ENCODE measurements at places on chromosomes 1 and 21.

GRCh38 chr1:50110151-50110550 is 1.4 kb downstream of the ELAVL4 start:
- DNase-seq: no peak

GRCh38 chr1:223102797-223103533 is 40.1 kb downstream of the TLR5 start:
- DNase-seq: no peak

DNA sequence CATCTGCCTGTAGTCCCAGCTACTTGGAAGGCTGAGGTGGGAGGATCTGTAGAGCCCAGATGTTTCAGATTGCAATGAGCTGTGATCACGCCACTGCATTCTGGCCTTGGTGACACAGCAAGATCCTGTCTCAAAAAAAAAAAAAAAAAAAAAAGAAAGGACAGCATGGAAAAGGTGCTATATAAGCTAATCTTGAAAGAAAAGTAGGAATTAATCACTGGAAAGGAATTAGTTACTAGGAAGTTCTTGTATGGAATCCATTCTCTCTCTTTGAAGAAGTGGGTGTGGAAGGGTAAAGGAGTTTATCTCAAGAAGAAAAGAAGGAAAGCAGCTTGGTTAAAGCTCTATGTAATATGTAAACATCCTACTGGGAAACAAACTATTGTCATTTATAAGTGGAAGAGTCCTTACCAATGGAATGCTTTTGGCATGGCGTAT is 339.2 kb downstream of the DPYD start:
- peak; percentile 55 for DNase-seq

DNA sequence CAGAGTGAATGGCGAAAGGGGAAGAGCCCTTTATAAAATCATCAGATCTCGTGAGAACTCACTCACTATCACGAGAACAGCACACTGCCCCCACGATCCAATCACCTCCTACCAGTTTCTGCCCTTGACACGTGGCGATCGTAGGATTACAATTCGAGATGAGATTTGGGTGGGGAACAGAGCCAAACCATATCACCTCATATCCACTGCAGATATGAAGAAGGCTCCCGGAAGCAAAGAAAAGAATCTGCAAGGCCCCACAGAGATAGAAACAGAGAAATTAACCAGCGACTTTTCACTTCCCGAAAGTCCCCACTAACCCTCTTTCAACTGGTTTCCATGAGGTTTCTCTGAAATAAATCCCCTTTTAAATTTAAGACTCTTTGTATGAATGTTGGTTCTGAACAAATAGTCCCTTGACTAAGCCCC is 86.2 kb upstream of the IRF2BP2 start:
- DNase-seq: no peak

GRCh38 chr1:119920104-119920968 is 24.0 kb upstream of the ADAM30 start:
- no peak for DNase-seq

- no peak for DNase-seq
These were observed 25.3 kb downstream of the KNCN start for GRCh38 chr1:46526013-46526690.

- peak; percentile 24 for DNase-seq
These were observed 76.2 kb downstream of the EIF4G3 start for GRCh38 chr1:21100481-21100921.

DNA sequence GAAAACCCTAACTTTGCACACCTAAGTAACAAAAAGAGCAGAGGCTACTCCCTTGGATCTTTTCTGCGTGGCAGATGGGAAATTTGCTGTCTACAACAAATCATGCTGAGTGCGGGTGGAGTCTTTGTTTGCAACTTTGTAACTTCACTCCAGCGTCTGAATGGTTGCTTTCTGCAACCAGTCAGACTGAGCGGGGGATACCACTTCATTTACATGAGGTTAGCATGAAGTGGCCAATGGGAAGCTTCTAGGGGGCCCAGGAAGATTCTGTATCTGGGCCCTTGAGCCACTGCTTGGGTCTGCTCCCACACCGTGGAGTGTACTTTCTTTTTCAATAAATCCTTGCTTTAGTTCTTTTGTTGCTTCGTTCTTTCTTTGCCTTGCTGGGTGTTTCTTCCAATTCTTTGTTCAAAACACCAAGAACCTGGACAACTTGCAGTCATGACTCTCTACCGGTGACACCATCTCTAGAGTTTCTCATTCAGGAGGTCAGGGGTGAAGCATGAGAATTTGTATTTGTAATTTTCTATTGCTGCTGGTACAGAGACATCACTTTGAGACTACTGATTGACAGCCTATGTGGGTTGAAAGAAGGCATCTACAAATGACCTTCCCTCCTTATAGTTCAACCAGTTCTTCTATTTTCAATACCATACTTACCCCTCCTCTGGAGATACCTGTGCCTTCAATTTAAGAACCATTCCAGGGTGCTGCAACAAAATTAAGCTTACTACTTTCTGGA is 55.8 kb upstream of the RC3H1 start:
- peak; percentile 6 for DNase-seq

GRCh38 chr1:234186037-234186688 is 187.1 kb upstream of the COA6 start:
- DNase-seq: no peak

DNA sequence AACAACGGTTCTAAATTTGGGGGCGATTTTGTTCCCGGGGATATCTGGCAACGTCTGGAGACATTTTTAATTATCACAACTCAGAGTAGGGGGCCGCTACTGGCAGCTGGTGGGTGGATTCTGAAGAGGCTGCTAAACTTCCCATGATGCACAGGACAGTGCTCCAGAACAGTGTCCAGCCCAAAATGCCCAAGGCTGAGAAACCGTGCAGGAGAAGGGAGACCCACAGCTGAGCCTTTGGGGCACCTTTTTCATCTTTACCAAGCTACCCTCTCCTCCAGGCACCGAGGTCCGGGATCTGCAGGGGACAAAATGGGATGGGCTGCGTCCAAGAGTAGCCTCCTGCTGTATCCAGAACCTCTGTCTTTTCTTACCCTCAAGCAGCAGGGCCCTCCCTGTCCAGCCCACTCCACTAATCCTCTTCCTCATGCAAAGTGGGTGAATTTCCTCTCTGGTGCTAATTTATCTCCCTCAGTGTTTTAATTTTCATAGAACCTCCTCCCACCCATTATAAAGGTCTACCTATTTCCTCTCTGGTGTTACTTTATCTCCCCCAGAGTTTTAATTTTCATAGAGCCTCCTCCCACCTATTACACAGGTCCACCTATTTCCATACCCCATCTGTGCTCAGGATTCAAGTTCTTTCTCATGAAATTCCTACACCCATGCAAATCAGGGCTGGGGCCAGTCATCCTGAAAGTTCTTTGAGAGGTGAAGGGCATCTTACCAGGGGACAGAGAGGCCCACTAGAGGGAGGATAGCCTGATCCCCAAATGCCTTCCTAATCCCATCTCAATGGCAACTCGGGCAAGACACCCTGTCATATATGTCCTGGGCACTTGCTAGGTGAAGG is 42.7 kb downstream of the CSMD2 start:
- DNase-seq: no peak

DNA sequence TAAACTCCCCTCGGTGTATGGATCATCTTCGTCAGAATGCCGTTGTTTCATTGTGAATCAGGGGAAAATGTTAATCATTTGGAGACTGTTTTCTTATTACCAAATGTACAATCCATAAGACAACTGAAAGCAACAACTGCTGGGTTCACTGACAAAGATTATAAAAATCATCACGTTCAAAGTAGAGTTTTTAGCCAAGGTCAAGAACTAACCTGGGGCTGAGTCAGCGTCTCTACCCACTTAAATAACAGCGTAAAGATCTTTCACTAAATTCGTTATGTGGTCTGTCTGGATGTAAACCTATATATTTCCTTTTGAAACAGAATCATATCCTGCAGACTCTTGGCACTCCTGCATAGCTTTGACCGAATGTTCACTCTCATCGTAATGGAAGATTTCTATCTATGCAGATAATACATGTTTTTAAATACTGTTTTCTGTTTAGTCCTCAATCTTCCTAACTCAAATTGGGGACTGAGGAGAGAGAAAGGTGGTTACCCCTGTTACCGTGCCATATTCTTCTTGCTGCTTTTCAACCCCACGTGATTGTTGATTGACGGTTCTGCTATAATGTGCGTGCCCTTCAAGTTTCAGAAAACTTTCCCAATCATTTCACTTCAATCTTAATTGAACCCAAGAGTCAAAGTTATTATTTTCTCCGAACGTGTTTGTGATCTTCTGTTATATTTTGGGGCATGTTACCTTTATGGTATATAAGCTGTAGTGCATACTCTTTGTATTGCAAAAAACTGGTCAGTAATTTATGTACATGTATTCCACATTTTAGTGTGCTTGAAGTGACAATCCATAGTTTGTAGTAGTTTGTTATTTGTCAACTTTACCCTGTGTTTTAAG is 15.6 kb upstream of the NCMAP start:
- DNase-seq: no peak

DNA sequence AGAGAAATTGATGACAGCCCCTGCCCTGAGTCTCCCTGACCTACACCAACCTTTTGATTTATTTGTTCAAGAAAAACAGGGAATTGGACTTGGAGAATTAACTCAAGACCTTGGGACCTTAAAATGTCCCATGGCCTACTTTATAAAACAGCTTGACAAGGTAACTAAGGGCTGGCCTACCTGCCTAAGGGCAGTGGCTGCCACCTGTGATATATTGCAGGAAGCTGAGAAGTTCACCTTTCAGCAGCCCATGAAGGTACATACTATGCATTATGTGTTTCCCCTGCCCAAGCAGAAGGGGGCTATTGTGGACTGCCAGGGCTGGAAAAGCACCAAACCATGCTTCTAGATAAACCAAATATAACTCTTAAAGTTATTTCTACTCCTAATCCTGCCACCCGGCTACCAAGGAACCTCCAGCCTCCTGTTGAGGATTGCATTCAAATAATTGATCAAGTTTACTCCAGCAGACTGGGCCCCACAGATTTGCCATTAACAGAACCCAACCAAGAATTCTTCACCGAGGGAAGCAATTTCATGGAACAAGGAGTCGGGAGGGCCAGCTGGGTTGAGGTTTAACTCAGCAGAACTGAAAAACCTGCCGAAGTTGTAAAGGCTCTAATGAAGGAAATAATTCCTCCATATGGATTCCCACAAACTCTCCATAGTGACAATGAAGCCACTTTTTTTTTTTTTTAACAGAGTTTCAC is 28.2 kb downstream of the LACTBL1 start:
- no peak for DNase-seq

GRCh38 chr1:156026588-156026987 is 5.8 kb upstream of the SSR2 start:
- DNase-seq: peak; percentile 4

GRCh38 chr1:1760715-1761114 is 17.6 kb downstream of the NADK start:
- DNase-seq: no peak

DNA sequence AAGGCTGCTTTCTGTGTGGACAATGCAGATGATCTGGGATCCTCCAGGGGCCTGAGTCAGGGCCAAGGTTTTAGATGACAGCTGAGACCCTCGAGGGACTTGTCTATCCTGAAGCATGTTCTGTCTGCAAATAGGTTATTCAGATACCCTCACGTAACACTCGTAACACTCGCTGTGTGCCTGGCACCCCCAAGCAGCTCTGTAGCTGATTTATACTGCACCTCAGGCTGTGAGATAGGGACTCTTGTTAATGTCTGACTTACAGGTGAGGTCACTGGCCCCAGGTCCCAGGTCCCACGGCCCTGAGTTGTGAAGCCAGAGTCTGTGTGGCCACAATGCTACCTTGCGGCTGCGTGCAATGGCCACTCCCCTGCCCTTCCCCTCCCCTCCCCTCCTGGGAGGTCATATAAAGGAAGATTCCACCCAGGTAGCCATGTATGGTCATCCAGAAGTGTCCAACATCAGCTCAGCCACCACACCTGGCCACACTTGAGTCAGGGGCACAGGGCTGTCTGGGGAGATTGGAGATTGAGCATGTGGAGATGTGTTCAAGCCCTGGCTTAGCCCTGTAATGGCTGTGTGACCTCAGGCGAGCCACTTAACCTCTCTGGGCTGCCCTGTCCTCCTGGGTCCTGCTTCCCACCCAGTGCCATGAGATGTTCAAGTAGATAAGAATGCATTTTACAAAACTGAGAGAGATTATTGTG is 687.7 kb downstream of the MATN1 start:
- DNase-seq: no peak

- DNase-seq: no peak
These were observed 1.1 kb downstream of the CRABP2 start for GRCh38 chr1:156704166-156704711.

DNA sequence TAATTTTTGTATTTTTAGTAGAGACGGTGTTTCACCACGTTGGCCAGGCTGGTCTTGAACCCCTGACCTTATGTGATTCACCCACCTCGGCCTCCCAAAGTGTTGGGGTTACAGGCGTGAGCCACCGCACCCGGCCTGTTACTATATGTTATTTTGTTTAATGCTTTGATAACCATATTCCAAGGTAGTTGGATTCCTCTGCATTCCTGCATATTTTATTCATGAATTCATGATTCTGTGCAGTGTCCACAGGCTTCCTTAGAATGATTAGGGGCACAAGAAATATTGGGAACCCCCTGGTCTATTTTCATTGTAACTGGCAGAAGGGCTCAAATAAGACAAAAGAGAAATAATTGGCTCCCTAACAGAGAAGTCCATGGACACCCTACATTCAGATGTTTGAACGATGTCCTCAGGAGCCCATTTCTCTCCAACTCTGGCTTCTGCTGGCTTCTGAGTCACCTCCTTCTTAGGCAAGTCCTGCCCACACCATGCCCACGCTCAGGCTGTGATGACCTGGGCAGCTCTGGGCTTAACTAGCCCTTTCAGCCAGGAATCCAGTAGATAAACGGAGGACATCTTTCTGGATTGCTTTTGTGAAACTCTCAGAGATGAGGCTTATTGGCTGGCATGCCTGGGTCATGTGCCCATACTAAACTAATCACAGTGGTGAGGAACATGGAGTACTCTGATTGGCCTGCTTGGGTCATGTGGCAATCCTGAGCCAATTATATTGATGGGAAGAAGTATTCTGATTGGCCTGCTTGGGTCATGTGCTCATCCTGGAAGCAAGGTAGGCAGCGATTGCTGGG is 32.6 kb downstream of the TNFRSF8 start:
- DNase-seq: no peak

DNA sequence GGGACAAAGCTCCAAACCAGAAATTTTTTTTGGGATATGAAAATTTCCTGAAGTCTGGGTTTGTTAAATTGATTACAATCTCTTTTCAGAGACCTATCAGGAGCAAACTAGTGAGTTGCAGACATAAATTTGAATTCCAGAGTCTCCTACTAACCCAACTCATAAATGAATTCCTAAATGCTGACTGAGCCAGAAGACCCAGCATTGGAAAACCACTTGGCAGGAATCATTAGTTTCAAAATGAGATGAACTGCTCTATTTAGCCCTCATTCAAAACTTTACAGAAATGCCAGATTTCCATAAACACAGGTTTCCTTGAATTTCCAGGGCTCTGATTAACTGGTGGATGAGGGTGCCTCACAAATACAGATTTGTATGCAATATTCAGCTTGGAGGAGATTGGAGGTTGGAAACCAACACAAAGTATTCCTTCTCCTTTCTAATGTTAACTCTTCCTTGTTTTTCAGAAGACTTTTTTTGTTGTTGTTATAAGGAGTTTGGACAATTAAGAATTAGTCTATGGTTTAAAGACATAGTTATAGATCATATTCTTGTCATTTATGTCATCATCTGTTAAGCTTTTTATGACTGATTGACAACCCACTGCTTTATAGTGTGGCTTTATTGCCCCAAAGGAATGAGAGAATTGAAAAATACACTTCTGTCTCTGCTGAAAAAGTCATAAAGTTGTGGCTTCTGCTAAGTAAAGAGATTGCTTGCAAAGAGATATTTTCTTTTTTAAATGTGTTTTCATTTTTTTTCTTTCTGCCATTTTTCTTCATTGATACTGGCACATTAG is 222.8 kb downstream of the HLX start:
- DNase-seq: peak; percentile 95

- DNase-seq: no peak
These were observed 5.8 kb upstream of the CD1C start for GRCh38 chr1:158283965-158284364.

GRCh38 chr21:27062443-27062842 is 95.6 kb upstream of the ADAMTS5 start:
- DNase-seq: no peak
